Cerebellum (tissue), 4 donors: ENCODE measurements at places on chromosomes 5 and 9. TPM values are rescaled to one million over a fixed set of nuclear protein-coding genes. Genes with fewer than 3 reads are reported as not detected.

DNA sequence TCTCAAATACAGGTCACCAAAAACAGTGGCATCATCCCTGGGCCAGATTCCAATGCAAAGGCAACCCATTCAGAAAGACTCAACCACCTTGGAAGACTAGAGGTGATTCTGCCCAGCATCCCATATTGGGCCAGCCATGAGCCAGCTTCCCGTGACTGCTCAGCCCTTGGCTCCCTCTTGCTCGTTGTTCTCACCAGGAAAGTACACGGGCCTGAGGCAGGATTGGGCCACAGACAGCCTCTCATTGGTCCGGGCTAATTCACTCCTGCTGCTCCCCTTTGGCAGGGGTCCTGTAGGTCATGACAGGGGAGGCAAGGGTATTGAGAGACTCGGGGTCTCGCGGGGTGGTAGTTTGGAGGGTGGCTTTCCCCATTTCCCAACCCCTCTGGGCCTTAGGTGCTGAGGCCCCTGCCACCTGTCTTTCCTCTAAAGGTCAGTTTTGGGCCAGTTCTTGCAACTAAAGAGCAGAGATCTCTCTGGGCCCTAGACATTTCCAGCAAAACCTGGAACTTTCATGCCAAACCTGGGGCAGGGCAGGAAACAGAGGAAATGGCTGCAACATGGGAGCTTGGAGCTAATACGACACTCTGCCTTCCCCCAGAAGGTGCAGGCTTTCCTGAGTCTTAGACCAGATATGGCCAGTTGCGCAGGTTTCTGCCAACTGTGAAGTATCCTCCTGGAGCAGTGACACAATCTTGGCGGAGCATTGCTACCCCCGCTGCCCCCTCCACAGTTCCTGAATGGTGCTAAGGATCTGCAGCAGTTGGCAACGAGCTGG is 22.0 kb upstream of the FGFR4 start:
- no peak for DNase-seq

DNA sequence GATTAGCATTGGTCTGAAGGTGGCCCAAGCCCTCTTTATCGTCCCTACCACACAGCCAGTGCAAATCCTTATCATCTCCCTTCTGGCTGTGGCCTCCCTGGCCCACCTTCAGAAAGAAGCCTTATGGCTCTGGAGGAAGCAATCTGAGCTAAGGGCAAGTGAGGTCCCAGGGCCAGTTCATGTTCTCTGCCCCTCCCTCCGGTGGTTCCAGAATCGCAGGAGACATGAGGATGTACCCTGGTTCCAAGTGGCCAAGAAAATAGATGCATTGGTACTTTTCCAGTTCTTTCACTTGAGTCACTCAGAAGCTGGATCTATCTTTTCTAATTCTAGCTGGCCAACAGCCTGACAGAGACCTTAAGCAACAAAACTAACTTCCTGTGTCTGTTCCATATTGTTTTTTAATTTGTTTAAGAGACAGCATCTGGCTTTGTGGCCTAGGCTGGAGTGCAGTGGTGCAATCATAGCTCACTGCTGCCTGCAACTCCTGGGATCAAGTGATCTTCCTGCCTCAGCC is 60.7 kb downstream of the LHFPL2 start:
- no peak for DNase-seq

DNA sequence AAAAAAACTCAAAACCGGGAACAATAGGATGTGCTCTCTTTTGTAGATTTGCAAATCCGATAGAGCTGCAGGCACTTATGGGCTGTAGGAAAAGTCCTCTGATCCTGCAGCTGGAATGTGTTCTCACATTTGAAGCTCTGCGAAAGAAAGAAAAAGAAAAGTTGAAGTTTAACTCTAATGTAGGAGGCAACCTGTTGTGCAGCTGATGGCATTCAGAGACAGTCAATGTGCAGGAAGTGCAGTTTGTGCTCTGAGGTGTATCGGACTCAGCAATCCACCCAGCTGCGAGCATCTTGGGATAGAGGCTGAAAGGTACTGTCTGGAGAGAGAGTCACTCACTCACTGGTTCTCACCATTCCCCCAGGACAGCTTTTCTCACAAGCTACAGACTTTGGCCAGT is 339.2 kb downstream of the AGTPBP1 start:
- DNase-seq, result no peak

DNA sequence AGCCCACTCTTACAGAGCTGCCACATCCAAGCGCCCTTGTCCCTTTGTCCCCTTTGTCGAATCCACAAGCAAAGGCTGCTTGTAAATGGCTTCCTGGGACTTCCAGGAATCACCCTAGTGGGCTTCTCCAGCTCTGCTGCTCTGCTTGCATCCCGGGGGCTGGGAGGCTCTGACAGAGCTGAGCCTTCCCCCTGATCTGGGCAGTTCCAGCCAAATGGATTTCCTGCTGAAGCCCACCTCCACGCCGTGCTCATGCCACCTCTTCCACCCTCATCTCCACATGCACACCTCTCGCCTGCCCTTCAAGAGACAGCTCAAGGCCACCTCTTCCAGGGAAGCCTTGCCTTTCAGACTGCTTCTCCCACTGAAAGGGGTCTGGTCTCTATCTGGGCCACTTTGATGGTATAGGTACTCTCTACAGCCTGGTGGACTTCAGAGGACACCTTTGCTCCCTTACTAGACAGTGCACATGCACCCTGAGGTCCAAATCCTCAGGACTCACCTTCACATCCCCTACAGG is 106.2 kb downstream of the LHFPL2 start:
- DNase-seq, result no peak

- DNase-seq, result no peak
These were observed 304.1 kb downstream of the CWC27 start for GRCh38 chr5:65072850-65073249.

GRCh38 chr9:89715881-89716280 is 111.1 kb downstream of the GADD45G start:
- no peak for DNase-seq

- DNase-seq, result no peak
These were observed 65.7 kb upstream of the PHYKPL start for GRCh38 chr5:178298283-178298807.

Gene IFNK
- not detected for total RNA-seq

Gene THBS4
- total RNA-seq, result 4.9 TPM

- DNase-seq, result no peak
These were observed 38.4 kb downstream of the TLE4 start for GRCh38 chr9:79610019-79610631.

Gene KIF4B
- 0.18 TPM for total RNA-seq

Gene PDGFRB
- 37.9 TPM for total RNA-seq

GRCh38 chr5:181203777-181204112 is 1.3 kb downstream of the TRIM7 start:
- peak; percentile 28 for DNase-seq

GRCh38 chr9:129687391-129687790 is 21.9 kb downstream of the PRRX2 start:
- DNase-seq, result no peak

GRCh38 chr9:121321016-121321503 is 49.0 kb downstream of the STOM start:
- no peak for DNase-seq

Gene SHISAL2B
- total RNA-seq, result not detected

Gene CARD6
- total RNA-seq, result 0.82 TPM

- DNase-seq, result no peak
These were observed 4.6 kb upstream of the HNRNPA0 start for GRCh38 chr5:137758715-137759306.

GRCh38 chr5:142845954-142846398 is 75.8 kb downstream of the ARHGAP26 start:
- DNase-seq, result no peak

DNA sequence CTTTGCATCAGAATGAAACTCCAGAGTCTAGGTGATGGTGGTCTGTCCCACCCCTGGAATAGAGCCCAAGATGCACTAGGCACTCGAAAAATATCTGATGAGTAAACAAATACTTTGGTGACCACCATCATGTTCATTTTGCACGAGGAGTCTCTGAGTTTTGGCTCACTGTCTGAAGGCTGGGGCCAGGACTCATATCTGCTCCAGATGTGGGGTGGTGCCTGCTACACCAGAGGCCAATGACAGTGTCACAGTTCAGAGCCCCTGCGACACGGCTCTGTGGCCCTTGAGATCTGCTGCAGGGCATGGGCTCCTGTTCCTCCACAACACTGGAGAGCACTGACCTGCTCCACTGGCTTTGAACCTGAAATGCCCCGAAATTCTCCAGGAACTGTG is 164.6 kb downstream of the ROR2 start:
- DNase-seq, result no peak

Gene C9orf50
- not detected for total RNA-seq

GRCh38 chr9:70324963-70325362 is 66.2 kb downstream of the SMC5 start:
- DNase-seq, result no peak

Gene FSD1L
- total RNA-seq, result 71.7 TPM

DNA sequence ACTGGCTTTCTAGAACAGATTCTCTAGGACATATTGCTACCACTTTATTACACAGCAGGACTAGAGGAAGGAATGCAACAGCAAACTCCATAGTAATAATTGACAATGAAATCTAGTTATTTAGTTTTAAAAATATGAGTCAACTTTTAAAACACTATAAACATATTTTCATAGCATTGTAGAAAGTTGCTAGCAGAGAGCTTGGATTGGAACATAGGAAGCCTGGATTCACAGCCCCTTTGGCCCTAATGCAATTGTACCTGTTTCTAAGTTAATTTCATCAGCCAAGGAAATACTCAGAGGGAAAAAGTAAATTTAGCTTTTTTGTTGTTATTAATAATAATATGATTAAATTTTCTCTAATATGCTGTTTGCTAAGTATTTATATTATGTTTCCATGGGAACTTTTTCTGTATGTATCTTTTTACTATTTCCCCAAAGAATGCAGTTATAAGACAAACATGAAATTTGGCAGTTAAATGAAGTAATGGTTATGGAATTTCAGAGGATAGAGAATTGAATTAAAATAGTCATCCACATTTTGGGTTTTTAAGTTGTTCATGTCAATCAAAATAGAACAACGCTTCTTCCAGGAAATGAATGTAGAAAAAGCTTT is 45.6 kb downstream of the VCAN start:
- DNase-seq, result no peak

Gene MTAP
- 17.7 TPM for total RNA-seq

DNA sequence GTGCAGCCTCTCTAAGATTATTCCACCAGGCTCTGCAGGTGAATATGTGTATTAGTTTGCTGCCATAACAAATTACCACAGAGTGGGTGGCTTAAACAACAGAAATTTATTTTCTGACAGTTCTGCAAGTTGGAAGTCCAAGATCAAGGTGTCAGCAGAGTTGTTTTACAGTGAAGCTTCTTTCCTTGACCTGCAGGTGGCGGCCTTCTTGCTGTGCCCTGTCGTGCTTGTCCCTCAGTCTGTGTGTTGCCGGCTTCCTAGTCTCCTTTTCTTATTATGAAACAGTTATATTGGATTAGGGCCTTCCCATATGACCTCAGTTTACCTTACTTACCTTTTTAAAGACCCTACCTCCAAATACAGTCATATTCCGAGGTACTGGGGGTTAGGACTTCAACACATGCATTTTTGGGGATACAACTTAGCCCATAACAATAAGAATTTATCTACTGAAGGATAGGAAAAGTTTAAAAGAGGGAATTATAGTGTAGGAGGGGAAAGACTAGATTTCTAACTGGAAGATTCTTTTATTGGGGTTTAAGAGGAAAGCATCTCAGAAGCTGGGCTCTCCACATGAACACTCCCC is 97.4 kb downstream of the OSTF1 start:
- DNase-seq, result no peak

GRCh38 chr5:131328536-131329285 is 64.9 kb downstream of the CDC42SE2 start:
- no peak for DNase-seq

DNA sequence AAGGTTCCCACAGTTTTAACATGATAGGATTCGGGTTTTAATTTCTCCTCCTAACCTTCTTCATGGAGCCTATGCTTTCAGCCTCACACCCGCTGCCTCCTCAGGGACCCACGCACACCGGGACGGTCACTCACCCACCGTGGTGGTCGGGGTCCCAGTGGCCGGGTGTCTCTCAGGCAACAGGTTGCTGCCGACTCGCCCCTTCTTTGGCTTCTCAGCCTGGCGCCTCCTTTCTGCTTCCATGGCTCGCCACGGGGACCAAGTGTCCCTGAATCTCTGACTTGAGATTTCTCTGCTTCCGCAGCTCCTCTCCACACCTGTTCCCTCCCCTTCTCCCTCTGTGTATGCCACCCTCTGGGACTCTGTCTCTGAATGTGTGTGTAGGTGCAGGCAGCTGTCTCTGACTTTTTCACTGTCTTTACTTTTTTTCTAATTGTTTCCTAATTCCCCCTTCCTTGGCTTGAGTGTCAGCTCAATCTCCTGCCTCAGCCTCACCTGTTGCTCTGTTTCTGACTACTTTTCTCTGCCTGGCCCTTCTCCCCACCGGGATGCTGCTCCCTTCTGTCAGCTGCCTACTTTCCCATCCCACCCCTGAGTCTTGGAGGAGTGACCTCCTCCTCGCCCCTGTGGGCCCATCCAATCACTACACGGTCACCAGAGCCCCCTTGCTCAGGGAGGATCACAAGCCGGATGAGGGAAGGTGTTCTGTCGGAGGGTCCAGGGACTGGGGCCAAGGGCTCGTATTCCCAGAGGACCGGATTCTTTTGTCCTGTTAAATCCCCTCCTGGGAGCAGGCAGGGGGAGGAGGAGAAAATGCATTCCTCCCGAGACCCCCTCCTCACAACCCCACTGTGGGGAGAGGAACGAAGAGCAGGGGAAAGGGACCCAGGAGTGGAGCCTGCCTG is at the start of gene PROP1:
Gene PROP1, minus strand, starts transcription at position 552 of the 905 bp plus-strand sequence. Its CDS starts 309 bp downstream, at position 243.
- DNase-seq, result no peak

Gene DHX29
- total RNA-seq, result 34.3 TPM

Gene PCDHA4
- 17.2 TPM for total RNA-seq

DNA sequence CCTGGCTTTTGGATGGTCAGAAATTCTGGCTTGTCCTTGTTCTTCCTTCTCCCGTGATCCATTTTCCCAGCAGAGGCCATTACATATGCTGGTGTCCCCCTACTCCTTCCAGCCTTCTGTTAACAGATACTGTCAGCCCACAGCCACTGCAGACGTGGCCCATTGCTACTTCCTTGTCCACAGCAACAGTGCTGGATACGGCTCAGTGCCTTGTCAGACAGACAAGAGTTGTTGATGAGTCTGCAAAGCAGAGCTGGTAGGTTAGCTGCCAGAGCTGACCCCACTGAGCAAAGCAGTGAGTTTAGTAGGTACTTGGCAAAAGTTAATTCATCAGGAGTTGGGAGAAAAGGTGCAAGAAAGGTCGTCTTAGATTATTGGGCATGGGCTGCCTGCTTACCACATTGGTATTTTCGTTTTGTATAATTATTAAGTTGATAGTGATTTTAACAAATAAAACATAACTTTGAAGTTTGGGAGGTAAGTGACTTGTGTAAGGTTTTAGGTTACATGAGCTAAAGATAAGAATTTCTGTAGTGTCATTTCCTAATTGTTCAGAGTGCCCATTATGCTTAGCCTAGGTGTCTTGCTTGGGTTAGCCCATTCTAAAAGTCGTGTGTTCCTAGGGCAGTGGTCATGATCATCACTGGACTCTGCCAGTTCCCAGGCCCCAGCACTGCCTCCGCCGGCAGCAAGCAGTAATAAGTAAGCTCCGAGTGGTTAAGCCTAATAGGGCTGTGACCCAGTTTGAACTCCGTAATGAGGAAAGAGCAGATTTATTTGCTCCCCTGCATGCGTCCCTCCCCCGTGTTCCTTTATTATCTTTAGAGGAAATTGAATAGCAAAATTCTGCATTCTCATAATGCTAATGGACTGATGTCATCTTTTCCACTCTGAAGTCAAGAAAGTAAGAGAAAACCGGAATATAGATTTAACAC is 292.0 kb downstream of the FANCC start:
- no peak for DNase-seq

Gene KCNT1
- 3.2 TPM for total RNA-seq
